ENCODE measurements at places on chromosomes 1 and 21.

DNA sequence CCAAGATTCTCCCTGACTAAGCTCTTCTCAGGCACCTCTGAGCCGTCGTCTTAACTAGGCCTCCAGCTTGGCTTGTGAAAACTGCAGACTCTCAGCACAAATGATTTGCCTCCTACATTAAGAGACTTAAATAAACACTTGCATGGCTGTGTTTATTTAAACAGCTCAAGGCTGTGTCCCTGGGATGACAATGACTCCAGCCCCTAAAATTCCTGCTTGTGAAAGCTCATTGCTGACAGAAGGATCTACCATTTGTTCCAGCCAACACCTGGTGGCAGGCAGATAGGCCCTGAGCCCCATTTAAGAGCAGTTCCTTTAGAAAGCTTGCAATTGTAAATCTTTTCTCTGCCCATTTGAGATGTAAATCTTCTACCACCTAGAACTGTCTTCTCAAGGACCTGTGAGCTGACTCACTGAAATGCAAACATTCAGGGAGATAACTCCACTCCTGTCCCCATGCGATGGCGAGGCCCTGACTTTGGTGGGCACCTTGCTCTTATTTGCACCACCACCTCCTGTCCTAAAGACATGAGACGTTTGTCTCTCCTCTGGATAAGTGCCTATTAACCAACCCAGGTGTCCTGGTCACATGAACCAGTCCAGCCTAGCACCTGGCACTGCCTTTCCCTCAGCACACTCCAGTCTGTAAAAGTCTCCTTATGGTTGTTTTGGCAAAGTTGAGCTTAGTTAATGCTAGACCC is 15.1 kb upstream of the PCP4 start:
- DNase-seq = no peak

GRCh38 chr1:45037456-45037855 is 25.4 kb downstream of the UROD start:
- no peak for DNase-seq

DNA sequence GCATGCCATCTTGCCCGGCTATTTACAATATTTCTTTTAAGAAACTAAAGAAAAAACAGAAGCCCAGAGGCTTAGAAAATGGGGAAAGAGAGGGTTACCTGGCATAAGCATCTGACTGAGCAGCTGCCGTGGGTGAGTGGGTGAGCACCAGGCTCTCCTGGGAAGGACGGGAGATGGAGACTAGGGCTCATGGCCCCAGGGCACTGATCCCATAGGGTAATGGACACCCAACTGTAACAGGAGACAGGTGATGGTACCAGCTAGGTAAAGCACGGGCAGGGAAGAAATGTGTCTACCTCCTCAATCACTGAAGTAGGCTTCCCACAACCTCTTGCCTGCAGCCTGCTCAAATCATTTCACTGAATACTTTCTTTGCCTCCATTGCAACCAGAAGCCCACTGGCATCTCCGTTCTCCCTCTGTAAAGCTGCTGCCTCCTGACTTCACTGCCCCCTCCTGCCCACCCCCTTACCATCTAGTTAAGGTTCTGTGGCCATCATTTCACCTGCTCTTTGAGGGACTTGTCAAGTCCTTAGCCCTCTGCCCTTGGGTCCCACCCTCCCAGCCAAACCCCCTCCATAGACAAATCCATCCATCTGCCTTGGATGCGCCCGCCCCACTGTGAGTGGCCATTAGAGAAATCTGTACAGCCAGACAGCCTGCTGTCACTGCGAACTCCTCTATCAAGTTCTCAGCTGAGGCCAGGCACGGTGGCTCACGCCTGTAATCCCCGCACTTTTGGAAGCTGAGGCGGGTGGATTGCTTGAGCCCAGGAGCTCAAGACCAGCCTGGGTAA is 6.2 kb downstream of the TMEM125 start:
- DNase-seq = no peak

- DNase-seq = no peak
Measured at GRCh38 chr1:56374026-56374974, 205.1 kb downstream of the PLPP3 start.

DNA sequence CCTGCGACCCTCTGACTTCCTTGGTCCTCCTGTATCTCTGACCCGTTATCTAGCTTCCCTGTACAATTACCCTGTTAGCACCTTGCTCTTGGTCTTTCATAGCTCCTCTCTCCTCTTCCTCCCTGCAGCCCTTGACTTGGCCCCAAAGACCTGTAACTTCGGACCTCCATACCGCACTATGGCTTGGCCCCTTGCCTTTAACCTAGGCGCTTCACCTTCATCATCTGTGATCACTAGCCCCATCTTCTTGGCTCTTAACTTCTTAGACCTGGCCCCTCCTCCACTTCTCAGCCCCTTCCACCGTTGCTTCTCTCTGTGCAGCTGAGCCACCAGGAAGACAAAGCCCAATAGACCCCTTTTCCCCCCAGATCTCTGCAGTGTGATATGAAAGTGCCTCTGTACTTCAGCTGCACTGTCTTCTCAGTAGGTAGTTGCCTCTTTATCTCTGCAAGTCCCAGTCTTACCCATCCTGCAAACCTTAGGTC is 740 bp downstream of the ZNF691 start:
- no peak for DNase-seq

DNA sequence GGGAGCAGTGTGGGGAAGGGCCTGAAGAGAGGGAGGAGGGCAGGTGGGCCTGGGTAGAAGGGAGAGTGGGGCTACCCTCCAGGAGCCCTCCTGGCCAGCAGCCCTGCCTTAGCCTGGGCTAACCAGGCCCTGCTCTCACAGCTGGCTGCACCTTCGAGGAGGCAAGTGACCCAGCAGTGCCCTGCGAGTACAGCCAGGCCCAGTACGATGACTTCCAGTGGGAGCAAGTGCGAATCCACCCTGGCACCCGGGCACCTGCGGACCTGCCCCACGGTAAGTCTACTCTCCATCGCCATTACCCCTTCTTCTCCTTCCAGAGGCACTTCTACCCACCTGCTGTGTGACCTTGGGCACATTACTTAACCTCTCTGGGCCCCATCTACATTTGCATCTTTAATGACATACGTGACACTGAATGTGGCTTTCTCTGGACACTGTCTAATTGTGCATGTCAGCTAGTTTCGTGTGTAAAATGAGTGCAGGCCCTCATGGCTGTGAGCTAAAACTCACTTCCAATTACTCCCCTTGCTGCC is 18.9 kb downstream of the PTPRU start:
- DNase-seq = no peak

DNA sequence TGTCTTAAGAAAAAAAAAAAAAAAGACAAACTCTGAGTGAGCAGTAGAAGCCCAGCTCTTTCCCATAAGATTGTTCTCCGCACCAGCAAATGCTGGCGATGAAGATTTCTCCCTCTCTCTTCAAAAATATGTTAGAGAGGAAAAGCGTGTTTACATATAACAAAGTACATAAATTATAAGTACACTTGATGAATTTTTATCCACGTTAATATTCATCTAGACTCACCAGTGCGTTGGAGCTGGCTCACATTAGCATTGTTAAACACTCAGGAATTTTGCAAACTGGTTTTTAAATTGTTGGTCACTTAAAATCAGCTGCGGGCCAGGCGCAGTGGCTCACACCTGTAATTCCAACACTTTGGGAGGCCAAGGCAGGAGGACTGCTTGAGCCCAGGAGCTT is 56.0 kb downstream of the RUNX3 start:
- DNase-seq = no peak

DNA sequence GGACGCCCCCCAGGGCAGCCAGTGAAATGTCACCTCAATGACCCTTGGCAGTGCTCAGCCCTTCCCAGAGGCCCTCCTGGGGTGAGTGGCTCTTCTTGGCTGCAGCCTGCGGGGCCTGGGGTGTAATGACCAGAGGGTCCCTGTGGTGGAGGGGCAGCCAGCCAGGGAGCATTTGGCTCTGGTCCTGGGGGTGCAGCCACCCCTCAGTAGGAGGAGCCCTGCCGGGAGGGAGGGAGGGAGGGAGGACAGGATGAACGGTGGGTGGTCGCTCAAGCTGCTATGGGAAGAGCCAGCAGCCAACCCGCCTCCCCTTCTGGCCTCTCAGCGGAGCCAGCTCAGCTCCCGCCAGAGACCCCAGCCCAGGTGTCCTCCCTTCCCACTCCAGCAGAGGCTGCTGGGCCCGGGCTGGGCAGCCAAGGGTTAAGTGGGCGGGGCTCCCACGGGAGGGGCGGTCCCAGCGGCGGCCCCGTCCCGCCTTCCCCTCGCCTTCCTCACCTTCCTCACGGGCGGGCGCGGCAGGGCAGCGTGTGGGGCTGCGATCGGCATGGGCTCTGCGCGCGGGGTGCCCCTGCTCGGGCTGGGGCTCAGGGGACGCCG is 9.0 kb upstream of the PLCH2 start:
- DNase-seq = no peak

DNA sequence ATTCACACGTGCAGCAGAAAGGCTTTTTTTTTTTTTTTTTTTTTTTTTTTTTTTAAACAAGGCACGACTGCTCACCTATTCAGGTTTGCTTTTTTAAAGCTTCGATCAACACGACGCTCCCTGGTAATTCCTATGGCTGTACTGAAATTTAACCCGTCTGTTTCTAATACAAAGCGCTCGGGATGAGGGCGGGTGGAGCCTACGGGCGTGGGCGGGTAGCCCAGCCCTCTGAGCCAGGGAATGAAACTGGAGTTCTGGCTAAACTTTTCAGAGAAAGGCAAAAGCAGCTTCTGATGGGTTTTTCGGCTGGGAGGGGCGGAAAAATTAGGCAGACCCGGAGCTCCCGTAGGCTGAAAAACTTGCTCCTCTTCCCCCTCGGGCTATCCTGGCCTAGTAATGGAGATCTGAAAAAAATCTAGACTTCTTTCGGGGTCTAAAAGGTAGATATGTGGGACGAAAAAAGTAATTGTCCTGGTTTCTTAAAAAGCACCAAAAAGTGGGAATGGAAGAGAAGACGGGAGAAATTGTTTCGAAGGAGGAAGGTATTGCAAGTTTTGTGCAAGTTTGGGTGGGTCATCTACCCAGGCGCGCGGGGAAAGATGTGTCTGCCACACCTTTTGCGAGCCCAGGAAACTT is 7.4 kb downstream of the NR5A2 start:
- DNase-seq = no peak

- DNase-seq = no peak
Measured at GRCh38 chr1:203937678-203938330, 76.4 kb downstream of the SNRPE start.

GRCh38 chr1:31981456-31981839 is 32.2 kb upstream of the KHDRBS1 start:
- DNase-seq = no peak

GRCh38 chr1:177206831-177207355 is 36.1 kb downstream of the BRINP2 start:
- no peak for DNase-seq

GRCh38 chr1:219173434-219173757 is 282 bp upstream of the LYPLAL1 start:
- DNase-seq = no peak

GRCh38 chr1:80056179-80056578 is 1049.6 kb upstream of the ADGRL4 start:
- no peak for DNase-seq

- DNase-seq = no peak
Measured at GRCh38 chr1:48061162-48062136, 64.3 kb upstream of the TRABD2B start.

DNA sequence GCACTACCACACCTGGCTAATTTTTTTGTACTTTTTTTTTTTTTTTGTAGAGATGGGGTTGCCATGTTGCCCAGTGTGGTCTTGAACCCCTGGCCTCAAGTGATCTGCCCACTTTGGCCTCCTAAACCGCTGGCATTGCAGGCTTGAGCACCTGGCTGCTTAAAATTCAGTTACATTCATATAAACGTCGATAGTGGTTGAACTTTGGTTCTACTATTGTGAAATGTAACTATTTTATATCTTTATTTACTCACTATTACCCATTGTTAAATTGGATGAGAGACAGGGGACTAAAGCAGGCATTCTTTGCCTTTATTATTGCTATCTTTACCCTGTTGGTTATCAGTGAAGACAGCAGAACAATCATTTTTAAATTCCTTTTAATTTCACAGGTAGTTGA is 6.2 kb downstream of the SNX27 start:
- DNase-seq = no peak

- DNase-seq = no peak
Measured at GRCh38 chr1:51190961-51191360, 45.1 kb upstream of the RNF11 start.

DNA sequence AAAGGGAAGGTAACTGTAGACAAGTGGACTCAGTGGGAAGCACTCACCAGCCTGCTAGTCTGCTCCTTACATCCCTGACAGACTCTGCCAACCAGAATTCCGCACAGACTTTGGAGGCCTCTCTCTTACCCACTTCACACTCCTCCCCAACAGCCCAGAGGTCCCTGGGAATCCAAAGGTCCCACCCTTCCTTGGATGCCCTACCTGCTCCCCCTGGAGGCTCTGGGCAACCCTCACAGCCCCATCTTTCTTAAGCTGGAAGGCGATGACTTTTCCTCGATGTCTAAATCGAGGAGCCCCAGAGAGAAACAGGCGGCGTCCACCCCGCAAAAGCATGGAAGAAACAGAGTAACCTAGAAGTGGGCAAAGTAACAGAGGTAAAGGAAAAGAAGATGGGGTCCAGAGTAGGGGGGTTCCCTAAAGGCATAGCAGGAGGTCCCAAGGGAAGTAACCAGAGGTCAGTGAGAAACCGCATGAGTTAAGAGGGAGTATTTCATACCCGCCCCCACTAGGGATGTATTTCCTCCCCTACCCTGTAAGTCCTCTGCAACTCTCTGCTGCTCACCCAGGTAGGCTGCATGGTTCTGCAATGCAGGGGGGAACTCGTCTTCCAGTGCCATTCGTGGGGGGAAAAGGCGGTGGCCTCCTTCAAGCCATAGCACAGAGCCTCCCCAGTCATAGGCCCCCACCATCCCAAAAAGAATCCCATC is 8.4 kb downstream of the ITGA10 start:
- no peak for DNase-seq

DNA sequence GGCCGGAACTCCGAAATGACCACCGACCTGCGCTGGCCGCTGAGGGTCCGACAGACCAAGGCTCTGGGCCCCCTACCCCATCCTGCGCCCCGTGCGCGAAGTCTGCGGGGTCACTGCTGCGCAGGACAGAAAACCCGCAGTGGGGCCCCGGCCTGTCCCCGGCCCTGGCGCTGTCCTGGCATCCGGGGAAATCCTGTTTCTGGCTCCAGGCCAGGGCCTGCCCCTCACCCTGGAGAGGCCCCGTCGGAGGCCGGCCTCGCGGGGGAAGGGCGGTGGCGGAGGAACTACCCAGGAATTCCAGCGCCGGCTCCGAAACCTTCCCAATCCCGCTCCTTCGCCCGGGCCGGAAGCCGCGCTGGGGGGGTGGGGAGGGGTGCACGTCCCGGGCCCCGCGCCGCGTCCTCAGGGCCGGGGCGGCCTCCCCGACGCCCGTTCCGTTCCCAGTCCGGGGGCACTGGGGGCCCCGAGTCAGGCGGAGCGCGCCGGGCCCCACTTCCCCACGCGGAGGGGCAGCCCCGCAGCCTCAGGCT is 77.0 kb downstream of the MORN1 start:
- no peak for DNase-seq

GRCh38 chr1:215344539-215344938 is 222.6 kb upstream of the KCTD3 start:
- no peak for DNase-seq

GRCh38 chr1:179924268-179924667 is 30.3 kb upstream of the CEP350 start:
- no peak for DNase-seq

- DNase-seq = no peak
Measured at GRCh38 chr1:48203287-48203900, 19.1 kb upstream of the SLC5A9 start.

Measured in stimulated activated CD8-positive, alpha-beta memory T cell treated with anti-CD3 and anti-CD28 coated beads, Interleukin-4, amount 100 ng/mL, for 1 hour (primary cell).